Omental fat pad (tissue), 4 donors: ENCODE measurements at places on chromosomes 3 and 15. TPM values are rescaled to one million over a fixed set of nuclear protein-coding genes. Genes with fewer than 3 reads are reported as not detected.

GRCh38 chr3:181330821-181331563, 341.5 kb upstream of the DNAJC19 start:
- no peak for DNase-seq

- DNase-seq, result no peak
These were observed 408.2 kb upstream of the THBS1 start for GRCh38 chr15:39172380-39173281.

- no peak for DNase-seq
These were observed 271.1 kb downstream of the DIPK2A start for GRCh38 chr3:144242747-144243146.

DNA sequence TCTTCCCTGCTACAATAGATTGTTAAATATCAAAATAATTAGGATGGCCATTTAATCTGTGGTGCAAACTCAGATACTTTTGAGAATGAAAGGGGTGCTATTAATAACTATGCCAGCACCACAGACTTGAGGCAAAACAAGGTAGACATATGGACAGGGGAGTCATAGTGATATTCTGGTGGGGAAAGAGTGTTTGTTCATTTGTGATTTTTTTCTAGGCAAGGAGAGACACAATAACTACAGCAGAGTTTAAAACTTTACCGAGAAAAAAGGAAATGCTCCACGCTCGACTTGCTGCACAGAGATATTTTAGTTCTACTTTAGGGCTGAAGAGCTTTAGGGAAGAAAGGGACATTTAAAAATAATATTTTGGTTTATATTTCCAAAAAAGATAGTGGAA, 611.2 kb upstream of the GRM7 start:
- no peak for DNase-seq

PTH1R gene
- 16.2 TPM for total RNA-seq

DNA sequence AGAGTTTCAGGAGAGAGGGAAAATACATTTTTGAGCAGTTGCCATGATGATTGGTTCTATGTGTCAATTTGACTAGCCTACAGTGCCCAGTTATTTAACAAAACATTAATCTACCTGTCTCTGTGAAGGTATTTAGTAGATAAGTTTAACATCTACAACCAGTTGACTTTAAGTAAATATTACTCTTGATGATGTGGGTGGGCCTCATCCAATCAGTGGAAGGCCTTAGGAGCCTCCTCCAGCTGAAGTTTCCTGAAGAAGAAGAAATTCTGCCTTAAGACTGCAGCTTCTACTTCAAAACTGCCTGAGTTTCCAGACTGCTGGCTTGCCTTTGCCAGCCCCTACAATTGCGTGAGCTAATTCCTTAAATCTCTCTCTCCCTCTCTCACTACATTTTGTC, 93.6 kb downstream of the OXSM start:
- DNase-seq, result no peak

ANKRD63 gene
- not detected for total RNA-seq

DNA sequence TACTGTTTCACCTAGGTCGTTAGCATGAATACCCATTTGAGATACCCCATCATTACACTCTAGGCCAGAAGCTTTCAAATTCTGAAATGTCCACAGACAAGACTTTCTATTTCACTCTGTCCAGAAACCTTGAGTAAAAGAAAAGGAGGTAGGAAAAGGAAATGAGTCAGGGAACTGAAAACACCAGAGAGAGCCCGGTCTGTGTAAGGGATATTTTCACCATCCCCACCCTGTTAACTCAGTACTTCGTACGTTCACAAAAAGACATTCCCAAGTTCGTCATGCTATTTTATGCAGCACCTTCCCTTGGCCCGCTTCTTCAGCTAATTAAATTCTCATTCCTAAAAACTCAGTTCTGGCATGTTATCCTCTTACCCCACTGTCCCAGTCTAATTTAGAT, 89.4 kb upstream of the SOX2 start:
- no peak for DNase-seq

DNAJB8 gene
- not detected for total RNA-seq

TEX9 gene
- 1.9 TPM for total RNA-seq

ACP3 gene
- total RNA-seq, result 2.0 TPM

GRCh38 chr15:40085266-40085665, 23.4 kb downstream of the BMF start:
- no peak for DNase-seq

GRCh38 chr15:46151786-46152185, 517.0 kb downstream of the SQOR start:
- DNase-seq, result no peak

- no peak for DNase-seq
These were observed 160.1 kb downstream of the FBLN2 start for GRCh38 chr3:13708871-13709595.

EPHB3 gene
- 0.79 TPM for total RNA-seq

GPR149 gene
- not detected for total RNA-seq

DNA sequence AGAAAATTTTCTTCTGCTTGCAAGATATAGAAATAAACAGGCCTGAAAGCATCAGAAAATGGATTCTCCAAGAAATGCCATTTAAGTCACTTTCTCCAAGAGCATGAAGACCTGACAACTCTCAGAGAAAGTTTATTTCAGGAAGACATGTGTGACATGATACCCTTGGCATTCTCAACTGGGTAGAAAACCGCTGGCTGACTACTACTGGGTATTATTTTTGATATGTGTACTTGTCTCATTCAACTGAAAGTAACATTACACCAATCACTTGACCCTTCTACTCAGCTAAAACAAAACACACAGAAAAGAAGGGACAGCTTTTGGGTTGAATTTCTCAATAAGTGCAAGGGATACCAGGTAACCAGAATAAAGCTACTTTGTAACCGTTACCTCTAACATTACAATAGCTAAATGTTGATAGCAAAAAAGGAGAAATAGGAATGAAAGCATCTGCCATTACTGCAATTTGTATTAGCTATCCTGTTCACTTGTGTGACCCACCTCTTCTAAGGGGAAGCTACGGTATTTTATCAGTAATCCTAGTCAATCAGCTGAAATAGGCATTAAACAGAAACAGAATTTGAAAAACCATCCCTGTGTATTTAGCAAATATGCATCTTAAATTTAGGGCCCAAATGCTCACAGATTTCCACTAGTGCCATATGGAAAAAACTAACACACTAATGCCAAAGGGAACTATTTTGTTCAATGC, 7.3 kb downstream of the TRA2B start:
- no peak for DNase-seq

DNA sequence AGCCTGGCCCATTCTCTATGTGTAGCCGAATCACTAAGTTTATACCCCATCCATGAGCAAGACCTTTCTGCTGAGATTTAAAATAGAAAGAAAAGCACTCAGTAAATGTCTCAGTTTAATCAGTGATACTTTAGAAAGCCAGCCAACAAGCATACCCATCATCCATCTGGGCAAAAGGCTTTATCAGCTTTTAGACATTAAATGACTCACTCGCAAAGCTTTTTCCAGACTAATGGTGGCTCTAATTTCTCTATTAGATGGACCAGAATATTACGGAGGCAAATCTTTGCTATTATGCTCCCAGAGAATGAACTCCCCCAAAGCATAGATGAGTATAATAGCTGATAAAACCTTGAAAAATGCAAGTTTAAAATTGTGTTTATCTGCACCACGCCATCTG, 727.8 kb downstream of the GBE1 start:
- no peak for DNase-seq

DNA sequence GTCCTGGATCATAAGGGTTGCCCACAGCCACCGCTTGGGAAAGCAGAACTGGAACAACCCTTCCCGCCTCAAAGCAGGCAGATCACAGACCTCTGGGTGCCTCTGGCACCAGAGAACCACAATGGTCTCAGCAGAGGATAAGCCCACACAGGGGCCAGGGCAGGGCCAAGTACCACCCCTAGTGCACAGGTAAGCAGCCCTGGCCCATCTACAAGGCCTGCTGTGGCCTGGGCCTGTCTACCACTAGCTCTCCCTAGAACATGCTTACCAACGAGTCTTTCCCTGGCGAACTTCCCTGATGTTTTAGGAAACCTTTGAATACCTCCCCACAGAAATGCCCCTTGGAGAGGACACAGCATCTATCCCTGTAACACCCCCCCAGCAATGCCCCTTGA, 28.3 kb downstream of the TNK2 start:
- no peak for DNase-seq

PRR23B gene
- total RNA-seq, result not detected

PLS1 gene
- total RNA-seq, result 1.3 TPM

- no peak for DNase-seq
These were observed 32.1 kb downstream of the FOXP1 start for GRCh38 chr3:71551311-71551919.

GRCh38 chr3:74426571-74426970, 187.9 kb downstream of the CNTN3 start:
- no peak for DNase-seq

EIF4A2 gene
- total RNA-seq, result 407 TPM

DNA sequence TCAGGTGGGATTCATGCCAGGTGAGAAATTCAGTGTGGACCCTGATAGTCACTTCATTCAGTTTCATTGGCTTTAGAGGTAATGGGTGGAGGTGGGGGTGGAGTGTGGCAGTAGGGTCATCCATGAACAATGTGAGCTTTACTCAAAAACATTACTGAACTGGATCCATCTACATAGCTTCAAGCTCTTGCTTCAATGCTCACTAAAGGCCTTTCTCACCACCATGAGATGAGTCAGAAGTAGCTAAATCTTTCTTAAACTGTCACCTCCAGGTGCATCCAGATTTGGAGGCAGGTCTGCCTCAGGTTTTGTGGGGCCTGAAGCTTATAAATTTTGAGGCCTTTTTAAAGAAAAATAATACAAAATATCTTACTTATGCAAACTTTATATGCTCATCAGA, 363.6 kb downstream of the CHST2 start:
- no peak for DNase-seq

GRCh38 chr3:99808163-99808794, 9.4 kb upstream of the CMSS1 start:
- DNase-seq, result no peak

TRIM59 gene
- total RNA-seq, result 1.3 TPM

- DNase-seq, result no peak
These were observed 505.9 kb upstream of the CFAP20DC start for GRCh38 chr3:59555593-59556315.

DNA sequence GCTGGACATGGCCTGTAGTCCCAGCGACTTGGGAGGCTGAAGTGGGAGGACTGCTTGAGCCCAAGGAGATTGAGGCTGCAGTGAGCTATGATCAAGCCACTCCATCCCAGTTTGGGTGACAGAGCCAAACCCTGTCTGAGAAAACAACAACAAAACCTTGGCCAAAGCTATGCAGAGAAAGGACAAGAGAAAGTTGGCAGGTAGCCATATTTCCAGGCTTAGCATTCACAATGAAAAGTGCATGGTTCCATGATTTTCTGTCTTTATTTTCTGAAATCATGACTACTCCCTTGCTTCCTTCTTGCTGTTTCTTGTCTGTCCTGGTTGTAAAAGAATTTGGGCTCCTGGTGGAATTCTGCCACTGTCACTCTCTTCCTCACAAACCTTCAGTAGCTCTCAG, 284.6 kb upstream of the C2CD4B start:
- no peak for DNase-seq

- no peak for DNase-seq
These were observed 105.9 kb upstream of the HERC1 start for GRCh38 chr15:63939531-63940130.

DNA sequence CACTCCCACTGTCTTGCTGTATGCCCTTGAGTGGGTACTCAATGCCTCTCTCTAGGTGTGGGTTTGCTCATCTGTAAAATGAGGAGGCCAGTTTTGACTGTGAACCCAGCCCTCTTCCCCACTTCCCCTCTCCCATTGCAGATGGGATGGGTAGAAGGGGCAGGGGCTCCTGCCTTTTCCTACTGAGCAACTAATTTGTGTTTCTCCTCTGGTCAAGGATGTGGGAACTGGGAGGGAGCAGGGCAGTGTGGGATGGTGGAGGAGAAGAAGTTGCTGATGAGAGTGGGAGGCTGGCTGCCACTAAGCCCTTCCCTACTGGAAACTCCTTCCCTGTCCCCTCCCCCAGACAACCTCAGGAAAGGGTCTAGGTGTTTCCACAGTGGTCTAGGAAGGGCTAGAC, 20.1 kb upstream of the ANKDD1A start:
- no peak for DNase-seq

- no peak for DNase-seq
These were observed 149.0 kb downstream of the PDZRN3 start for GRCh38 chr3:73475717-73476116.

NRROS gene
- total RNA-seq, result 21.0 TPM

- DNase-seq, result no peak
These were observed 39.0 kb upstream of the MYO5C start for GRCh38 chr15:52334491-52335160.

DNA sequence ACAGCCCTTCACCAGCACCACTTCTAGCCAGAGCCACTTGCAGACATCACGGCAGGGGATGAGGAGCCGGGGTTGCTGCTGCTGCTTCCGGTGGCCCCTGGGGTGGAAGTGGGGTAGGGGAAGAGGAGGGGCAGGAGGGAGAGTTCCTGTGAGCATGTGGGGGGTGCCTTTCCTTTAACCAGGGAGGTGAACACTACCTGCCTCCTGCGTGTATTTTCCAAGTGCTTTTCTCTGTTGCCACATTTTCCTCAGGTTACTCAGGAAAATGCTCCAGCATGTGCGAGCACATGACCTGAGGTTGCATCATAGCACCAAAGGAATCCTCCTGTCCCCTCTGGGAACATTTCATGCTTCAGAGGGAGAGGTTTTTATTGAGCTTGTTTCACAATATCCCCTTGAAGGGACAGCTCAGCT, 12.2 kb upstream of the SACM1L start:
- DNase-seq, result no peak

DNA sequence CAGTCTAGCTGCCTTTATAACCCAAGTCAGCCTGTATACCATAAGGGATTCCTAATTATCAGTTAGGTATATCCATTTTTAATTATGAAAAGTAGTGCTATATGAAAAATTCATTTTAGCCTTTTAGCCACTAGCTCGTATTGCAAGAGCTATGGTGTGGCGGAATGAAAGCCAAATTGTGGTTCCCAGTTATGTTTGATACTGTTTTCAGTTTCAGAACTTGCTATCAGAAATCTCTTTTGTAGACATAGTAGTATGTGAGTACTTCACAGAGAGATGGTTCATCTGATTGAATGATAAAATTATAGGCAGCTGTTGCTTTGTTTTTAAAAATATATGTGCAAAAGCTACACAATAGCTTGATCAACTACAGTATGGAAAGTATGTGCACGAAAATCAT, 134.6 kb downstream of the SLC25A26 start:
- no peak for DNase-seq
